ENCODE measurements at places on chromosomes 1 and 21.

- no peak for DNase-seq
These were observed 12.2 kb downstream of the SLC35F3 start for GRCh38 chr1:233916706-233917105.

DNA sequence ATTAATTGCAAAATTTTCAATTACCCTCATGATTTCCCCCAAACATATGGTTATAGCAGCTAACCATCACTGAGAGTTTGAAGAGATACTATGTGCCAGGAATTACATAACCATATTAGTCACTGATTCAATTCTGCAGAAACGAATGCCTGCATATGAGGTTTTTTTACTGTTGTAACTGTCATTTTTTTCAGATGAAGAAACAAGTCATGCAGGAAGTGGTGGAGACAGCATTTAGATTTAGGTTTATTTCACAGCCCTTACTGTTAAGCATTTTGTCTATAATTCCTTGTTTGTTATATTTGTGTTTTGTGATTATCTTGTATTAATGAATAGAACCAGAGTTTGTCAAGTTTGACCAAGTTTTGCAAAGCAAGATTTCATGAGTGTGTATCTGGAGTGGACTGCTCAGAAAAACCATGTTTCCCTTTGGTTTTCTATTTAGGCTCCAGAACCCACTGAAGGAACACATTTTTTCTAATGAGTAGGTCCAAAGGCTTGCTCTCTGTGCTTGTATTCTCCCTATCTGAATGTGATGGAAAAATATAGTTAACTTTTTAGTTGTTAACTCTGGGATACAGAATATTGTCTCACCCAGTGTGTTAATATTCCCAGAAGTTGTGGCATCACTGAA, 308.5 kb upstream of the ADAMTS5 start:
- DNase-seq = no peak

- DNase-seq = peak; percentile 96
These were observed at the start of gene TUFT1 for GRCh38 chr1:151540021-151540981. Gene TUFT1 (plus strand): TSS chr1:151540309. CDS start chr1:151540367, 58 bp downstream.

- peak; percentile 87 for DNase-seq
These were observed 35.4 kb upstream of the HEATR1 start for GRCh38 chr1:236639686-236640085.

DNA sequence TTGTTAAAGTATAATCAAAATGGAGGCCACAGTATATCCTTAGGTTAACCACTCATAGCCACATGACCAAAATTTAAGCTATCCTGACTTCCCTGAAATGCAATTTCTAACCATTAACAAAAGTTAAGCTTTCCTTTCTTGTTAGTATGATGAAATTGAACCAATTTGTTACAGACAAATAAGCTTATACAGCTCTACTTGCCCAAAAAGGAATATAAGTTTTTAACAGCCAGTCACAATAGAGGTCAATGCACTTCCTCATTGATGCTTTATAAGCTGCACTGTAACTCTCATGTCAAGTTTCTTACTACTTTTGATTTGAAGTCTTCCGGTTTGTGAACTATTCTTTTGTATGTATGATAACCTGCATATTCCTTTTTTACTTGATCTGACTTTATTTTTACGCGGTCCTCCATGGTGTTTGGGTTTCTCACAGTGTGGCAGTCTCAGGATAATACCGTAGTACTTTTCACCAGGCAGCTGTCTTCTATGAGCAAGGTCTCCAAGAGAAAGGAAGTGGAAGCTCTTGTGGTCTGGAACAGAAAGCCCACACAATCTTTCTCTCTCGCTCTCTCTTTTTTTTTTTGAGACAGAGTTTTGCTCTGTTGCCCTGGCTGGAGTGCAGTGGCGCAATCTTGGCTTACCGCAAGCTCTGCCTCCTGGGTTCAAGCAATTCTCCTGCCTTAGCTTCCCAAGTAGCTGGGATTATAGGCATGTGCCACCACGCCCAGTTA, 331.6 kb downstream of the SRGAP2C start:
- DNase-seq = no peak

GRCh38 chr1:227002531-227003049, 62.5 kb downstream of the COQ8A start:
- no peak for DNase-seq

DNA sequence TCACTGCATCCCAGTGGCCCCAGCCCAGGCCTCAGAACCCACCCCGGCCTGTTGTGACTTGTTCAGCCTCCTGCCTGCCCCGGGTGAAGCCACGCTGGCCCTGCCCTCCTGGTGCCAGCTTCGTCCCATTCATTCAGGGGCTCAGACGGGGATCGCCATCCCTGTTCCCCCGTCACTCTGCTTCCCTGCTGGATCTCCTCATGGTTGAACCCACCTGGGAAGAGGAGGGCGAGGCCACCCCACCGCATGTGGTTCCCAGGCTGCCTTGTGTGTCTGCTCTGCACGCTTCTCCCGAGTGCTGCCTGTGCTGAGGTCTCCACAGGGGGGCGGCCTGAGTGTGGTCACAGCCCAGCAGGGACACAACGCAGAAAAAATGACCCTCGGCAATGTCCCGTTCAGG, 108.2 kb upstream of the ACTRT2 start:
- no peak for DNase-seq

- DNase-seq = no peak
These were observed 308.8 kb downstream of the BRINP3 start for GRCh38 chr1:190168893-190169280.

DNA sequence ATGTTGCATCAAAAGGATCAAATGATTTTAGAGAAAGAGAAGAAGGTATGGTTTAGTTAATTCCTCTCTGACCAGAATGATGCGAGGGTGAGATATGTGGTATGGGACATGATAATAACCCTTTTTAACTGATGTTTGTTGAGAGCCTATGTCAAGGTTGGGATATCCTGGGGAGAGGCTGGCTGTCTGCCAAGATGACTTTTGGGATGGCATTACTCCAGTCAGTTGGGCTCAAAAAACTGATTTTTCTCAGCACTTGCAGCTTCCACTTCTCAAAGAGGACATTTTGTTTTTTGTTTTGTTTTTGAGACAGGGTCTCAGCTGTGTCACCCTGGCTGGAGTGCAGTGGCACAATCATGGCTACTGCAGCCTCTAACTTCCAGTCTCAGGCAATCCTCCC, 17.7 kb upstream of the STX12 start:
- DNase-seq = no peak

- DNase-seq = no peak
These were observed 118.6 kb upstream of the RAB4A start for GRCh38 chr1:229152311-229152710.

- no peak for DNase-seq
These were observed 45.1 kb downstream of the CAPN8 start for GRCh38 chr1:223620297-223620897.

DNA sequence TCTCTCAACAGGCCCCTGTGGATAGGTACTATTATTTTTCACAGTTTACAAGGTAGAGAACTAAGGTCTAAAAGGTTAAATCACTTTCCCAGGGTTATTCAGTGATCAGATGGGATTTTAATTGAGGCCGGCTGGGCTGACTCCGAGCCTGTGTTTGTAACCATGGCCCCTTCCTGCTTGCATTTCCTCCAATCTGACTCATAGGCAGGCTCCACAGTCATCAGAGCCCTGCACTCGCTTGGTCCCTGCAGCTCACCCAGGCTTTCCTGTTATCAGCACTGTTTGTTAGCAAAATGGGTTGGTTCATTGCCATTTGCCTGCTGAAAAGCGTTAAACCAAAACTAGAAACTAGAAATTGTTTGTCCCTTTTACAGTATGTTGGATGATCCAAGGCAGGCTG, 41.4 kb upstream of the LMX1A start:
- no peak for DNase-seq

DNA sequence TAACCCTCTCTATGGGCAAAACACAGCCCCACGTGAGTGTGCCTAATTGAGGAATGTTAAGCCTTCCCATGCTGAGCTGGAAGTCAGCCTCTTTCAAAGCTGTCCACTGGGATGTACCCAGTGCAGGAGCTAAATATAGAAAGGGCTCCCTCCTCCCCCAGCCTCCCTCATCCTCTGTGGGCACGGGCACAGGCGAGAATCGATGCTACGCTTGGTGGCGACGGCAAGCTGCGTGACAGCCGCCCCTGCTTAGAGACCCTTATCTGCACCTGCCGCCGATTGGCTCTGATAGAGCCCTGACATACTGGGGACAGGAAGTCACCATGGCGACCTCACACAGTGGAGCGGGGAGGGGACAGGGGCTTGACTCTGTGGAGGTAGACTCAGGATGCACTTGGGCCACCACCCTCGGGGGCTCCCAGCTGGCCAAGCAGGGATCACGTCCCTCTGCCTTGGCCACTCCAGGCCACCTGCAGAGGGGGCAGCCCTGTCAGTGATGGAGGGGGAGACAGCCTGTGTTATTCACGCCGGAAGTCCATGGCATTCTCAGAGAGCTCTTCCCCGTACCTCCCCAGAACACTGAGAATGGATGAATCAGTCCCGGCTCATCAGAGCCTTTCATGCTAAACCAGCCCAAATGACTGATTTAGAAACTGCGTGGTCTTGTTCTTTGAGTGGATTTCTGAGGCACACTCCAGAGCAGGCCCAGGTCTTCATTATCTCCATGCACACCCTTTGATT, 84.8 kb downstream of the KCND3 start:
- peak; percentile 91 for DNase-seq
